ENCODE measurements at places on chromosomes 3 and 15.
A peak's percentile ranks its signal among the peaks of the same experiment; 100 is the strongest.

DNA sequence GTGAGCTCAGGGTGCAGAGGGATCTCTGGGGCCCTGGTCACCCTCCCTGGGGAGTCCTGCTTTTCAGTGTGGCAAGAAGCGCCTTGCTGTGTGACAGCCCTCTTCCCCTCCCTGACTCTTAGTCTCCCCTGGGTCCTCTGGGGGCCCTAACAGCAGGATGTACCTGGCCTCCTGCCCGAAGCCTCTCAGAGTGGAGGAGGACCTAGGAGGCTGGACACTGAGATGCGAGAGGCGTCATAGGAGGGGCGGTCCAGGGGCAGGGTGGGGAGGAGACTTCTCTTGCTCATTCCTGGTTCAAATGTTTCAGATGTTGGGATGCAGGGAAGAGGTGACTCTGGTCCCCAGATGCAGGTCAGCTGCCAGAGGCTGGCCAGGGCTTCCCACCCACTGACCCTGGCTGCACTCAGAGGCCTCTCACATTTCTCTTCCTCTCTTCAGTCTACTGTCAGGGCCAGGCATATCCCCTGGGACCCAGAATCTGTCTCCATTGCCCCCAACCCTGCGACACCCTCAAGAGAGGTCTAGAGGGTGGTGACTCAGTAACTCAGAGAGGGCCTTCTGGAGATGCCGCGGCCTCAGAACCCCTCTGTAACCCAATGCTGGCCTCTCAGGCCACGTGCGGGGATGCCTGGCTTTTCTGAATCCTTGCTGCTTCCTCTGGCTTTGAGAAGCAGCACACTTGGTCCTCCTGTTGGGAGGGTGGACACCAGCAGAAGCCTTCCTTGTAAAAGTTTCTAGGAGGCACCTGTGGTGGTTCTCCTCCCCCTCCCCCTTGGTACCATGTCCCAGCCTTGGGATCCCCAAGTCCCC, 25.9 kb downstream of the SNX33 start:
- DNase-seq, result peak; percentile 96

GRCh38 chr15:64010719-64011118, 35.6 kb downstream of the DAPK2 start:
- DNase-seq, result no peak

GRCh38 chr15:80093854-80094418, 34.5 kb downstream of the ZFAND6 start:
- DNase-seq, result peak; percentile 82

GRCh38 chr3:74129056-74129455, 485.4 kb downstream of the CNTN3 start:
- DNase-seq, result no peak

- DNase-seq, result no peak
Observed at GRCh38 chr3:30155755-30156154, 450.6 kb upstream of the TGFBR2 start.

- no peak for DNase-seq
Observed at GRCh38 chr3:5188419-5189221, 1.1 kb downstream of the EDEM1 start.

GRCh38 chr15:74642348-74642733, 26.7 kb downstream of the CLK3 start:
- no peak for DNase-seq

- DNase-seq, result peak; percentile 90
Observed at GRCh38 chr3:52277071-52277964, 1.1 kb downstream of the WDR82 start.

- peak; percentile 71 for DNase-seq
Observed at GRCh38 chr3:86990012-86990733, 776 bp downstream of the VGLL3 start.

GRCh38 chr15:52080031-52080430, 32.5 kb downstream of the BCL2L10 start:
- DNase-seq, result no peak

GRCh38 chr3:111547631-111548030, 5.6 kb downstream of the CD96 start:
- DNase-seq, result no peak

DNA sequence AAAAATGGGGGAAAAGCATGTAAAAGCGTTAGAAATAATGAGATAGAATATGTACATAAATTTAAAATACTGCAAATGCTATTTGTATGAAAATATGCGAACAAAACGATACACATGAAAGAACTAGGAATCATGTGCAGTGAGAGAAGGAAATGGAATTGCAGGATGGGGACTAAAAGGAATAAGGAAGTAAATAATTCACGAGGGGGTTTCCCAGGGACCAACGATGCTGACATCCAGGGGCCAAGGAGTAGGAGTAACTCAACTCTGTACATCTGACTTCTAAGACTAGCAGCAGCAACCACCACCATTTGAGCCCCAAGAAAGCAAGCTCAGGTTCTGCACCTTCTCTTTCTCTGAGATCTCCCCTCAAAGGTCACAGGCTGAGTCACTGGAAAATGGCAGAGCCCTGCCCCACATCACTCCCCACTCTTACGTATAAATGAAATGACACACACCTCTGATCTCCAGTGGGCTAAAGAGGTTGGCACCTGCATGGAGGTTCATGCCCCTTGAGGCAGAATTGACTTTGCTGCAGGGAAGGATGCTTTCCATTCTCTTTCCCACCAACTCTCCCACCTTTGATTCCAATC, 100.0 kb upstream of the DLG1 start:
- no peak for DNase-seq

DNA sequence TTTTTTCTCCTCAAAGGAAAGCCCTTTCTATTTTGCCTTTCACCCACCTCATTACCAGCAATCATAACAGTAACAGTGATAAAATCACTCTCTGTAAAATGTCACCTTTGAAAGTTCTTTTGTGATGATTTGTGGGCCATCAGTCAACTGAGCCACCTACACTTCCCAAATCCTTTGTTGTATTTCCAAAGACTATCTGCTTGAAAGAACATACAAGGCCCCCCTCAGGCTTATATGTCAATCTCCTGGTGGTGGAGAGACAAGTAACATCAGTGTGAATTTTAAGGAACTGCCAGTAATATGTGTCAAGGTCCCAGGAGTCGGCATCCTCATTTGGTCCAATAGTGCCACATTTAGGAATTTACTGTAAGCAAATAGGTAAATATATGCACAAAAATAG, 161.1 kb upstream of the EOMES start:
- no peak for DNase-seq

DNA sequence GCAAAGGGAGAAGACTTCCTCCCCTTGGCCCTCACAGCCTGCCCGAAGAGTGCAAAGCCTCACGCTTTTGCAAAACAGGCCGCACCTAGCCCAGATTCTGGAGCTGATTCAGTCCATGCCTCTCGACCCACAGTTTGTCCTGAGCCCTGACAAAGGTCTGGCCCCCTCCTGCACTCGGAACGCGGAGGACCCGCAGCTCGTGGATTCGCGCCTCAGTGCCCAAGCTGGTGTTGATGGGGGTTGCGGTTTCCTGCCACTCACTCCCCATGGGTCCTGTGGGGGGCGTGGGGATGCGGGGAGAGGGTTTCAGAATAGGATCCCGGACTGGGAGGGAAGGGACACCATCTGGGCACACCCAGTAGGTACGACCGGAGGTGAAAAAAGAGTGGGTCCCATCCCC, 594 bp upstream of the CRABP1 start:
- no peak for DNase-seq

- DNase-seq, result peak; percentile 89
Observed at GRCh38 chr3:190862209-190863118, at the start of gene GMNC. GMNC (minus strand) TSS chr3:190862694; CDS start chr3:190862615, 79 bp downstream.

DNA sequence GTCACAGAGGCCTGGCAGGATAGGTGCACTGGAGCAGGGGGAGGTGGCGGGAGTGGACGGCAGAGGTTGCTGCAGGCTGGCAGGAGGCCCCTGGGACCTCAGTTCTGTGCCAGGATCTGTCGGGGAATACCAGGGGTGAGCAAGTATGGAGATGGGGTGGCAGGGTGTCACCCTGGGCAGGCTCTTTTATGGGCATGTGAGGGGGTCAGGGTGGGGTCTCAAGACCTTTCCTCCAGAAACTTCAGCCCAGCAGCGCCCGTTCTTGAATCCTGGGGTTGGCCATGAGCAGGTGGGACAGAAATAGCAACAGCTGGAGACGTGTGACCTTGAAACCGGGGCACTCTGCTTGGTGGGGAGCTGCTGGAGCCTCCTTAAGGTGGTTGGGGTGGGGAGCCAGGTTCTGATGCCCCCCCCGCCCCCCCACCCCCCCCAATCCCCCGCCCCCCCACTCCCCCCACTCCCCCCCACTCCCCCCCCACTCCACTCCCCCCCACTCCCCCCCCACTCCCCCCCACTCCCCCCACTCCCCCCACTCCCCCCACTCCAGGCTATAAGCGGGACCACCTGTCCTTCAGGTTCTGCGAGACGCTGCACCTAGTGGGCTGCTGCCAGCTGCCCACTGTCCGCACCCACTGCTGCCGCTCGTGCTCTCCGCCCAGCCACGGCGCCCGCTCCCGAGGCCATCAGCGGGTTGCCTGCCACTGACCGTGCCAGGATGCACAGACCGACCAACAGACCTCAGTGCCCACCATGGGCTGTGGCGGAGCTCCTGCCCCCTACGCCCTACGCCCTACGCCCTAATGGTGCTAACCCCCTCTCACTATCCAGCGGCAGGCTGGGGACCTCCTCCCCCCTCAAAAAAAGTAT, 84.9 kb downstream of the TBC1D2B start:
- DNase-seq, result peak; percentile 68

DNA sequence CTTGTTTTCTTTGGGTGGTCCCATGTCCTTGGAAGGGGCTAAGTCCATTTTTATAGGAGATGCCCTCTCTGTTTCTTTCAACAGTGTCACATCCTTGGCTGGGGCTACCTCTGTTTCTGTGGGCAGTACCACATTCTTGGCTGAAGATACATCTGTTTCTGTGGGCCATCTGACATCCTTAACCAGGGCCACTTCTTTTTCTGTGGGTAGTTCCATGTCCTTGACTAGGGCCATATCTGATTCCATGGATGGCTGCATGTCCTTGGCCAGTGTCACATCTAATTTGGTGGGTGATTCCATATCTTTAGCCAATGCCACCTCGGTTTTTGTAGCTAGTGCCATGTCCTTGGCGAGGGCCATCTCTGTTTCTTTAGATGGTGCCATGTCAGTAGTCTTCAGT, 99.5 kb downstream of the MAP4 start:
- no peak for DNase-seq

DNA sequence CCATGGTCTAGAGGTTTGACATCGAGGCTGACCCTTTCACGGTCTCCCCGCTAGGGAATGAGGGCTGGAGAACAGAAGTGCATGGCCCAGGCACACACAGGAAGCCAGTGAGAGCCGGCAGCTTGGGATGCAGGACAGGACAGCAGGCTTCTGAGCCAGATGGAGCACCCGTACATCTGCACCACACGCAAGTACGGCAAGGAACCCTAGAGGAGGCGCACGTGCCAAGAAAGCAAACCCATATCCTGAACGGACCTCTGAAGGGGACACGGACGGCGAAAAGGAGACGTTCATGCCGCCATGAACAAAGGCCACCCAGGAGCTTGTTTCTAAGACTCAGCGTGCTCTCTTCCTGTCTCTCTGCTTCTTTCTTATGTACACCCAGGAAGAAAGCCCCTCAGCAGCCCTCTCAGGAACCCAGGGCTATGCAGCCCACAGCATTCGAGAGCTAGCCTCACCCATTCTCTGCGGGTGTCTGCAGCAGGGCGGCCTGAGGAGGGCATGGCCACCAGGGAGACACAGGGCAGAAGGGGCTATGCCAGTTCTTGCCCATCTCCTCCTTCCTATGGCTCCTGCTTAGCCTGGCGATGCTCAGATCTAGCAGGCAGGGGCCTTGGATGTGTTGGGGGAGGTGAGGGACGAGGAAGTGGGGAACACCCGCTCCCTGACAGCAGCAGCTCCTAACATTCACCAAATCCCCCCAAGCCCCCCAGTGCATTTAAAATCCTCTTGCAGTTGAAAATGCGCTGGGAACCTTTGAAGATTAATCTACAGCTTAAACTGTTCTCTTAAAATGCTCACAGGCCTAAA, 81.3 kb downstream of the PCSK6 start:
- DNase-seq, result no peak

- no peak for DNase-seq
Observed at GRCh38 chr3:65419233-65419632, 619.5 kb downstream of the MAGI1 start.

DNA sequence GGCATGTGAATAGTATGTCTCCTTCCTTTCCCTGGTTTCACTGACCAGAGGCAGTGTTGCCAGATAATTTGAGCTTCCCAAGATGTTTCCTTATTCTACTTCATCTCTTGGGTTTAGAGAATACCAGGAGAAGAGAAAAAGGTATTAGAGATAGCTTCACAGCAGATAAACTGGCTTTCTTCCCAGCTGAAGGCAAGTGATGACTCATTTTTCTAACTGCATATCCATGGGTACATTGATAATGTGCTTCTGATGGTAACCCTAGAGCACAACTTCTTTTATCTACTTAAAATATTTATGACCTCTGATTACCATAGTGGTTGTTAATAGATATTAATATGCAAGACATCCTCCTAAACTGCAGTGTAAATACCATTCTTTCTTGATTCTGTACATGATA, 34.6 kb upstream of the CMTM8 start:
- no peak for DNase-seq

GRCh38 chr3:124634210-124635168, 95.8 kb upstream of the UMPS start:
- DNase-seq, result no peak

DNA sequence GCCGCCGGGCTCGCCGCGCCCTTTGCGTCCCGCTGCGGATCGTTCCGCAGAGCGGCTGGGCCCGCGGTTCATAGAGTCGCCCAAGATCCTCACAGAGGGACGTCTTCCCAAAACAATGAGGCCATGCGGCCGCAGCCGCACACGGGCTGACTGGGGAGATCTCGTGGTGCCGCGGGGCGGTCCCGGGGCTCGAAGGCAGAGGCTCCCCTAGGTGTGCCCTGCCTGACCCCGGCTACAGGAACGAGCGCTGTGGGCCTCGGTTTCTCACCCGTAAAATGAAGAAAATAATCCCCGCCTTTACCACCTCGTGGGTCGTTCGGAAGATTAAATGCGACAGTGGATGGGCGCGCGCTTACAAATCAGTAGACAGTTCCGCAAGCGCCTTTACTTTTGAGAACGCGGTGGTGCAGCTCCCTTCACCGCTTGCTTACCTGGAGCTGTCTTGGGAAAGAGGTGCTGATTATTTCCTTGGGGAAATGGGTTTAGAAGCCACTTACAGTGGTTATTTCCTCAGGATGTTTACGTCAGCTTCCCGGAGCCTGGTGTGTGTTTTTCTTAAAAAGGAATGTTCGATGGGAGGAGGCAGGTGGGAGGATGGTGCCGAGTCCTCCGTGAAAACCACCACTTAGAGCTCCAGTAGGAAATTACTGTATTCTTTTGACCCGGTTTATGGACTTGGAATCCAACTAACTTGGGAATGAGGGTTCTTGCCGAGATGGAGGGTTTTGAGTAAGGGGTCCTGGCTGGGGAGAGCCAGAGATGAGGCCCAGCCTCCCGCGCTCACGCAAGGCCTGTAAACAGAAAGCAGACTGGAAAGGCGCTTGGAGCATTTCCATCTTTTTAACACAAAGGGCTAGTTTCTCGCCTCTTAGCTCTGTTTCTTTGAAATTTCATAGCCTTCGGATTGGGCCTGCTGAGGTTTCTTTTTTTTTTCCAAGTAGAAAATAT, 1.9 kb upstream of the MEX3B start:
- no peak for DNase-seq

DNA sequence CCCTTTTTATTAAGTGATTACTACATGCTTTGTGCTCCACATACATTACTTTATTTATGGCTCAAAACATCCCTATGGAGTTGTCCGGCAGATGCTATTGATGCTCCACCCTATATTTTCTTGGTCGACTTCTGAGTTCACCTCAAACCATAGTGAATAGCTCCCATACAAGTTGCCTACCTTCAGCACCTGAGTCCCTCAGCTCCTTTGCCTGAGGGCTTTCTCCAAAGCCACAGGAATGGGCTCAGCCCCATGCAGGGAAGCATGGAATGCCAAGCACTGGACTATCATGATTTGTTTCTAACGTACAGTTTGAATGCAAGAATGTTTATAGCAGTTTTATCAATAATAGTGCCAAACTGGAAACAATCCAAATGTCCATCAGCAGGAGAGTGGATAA, 124.8 kb upstream of the TNIK start:
- no peak for DNase-seq

Measured in sigmoid colon (tissue), 7 donors.